Activated CD8-positive, alpha-beta T cell treated with anti-CD3 and anti-CD28 coated beads for 36 hours (primary cell): ENCODE measurements at places on chromosomes 3 and 15. TPM values are rescaled to one million over a fixed set of nuclear protein-coding genes. Genes with fewer than 3 reads are reported as not detected.
A peak's percentile ranks its signal among the peaks of the same experiment; 100 is the strongest.

GRCh38 chr3:30693470-30694120 lies 87.2 kb downstream of the TGFBR2 start:
- H3K4me3 ChIP-seq, result no peak overlapping the region
- peaks cover 80% of the 10 kb centered on the region for H3K36me3 ChIP-seq
- peak; percentile 55 for DNase-seq
- H3K27ac ChIP-seq, result peak overlapping the region; percentile 82
- H3K4me1 ChIP-seq, result peaks cover 76% of the 10 kb centered on the region

DNA sequence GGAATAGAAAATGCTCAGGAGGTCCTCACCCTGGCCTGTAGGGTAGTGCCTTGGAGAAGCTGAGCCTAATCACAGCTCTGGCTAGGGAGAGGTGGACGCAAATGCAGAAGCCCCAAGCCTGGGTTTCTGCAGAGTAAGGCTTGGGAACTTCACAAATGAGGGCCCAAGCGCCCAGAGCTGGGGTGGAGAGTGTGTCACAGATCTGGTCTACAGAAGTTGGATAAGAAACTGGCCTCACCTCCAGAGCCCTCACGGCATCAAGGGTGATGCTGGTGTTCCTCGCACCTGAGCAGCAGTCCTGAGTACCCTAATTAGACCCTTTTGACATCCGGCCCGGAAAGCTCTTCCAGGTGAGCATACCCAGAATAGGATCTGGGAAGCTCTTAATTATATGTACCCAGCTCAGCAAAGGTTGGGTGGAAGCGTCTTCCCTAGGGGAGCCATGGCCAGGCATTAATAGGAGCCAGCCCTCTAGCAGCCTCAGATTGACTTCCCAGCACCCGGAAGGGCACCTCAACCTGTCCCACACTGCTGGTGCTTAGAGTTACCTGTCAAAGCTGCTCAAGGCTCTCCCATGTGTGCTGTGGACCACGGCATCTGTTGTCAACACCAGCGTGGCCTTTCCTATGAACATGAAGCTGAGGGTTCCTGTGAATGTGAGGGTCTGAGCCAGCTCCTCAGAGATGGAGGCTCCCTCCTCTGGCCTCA lies 31.8 kb downstream of the RBM5 start:
- no peak overlapping the region for H3K27ac ChIP-seq
- H3K4me3 ChIP-seq, result no peak overlapping the region
- H3K4me1 ChIP-seq, result no peaks in the 10 kb centered on the region
- no peak for DNase-seq
- no peaks in the 10 kb centered on the region for H3K27me3 ChIP-seq
- H3K36me3 ChIP-seq, result peaks cover 30% of the 10 kb centered on the region

DNA sequence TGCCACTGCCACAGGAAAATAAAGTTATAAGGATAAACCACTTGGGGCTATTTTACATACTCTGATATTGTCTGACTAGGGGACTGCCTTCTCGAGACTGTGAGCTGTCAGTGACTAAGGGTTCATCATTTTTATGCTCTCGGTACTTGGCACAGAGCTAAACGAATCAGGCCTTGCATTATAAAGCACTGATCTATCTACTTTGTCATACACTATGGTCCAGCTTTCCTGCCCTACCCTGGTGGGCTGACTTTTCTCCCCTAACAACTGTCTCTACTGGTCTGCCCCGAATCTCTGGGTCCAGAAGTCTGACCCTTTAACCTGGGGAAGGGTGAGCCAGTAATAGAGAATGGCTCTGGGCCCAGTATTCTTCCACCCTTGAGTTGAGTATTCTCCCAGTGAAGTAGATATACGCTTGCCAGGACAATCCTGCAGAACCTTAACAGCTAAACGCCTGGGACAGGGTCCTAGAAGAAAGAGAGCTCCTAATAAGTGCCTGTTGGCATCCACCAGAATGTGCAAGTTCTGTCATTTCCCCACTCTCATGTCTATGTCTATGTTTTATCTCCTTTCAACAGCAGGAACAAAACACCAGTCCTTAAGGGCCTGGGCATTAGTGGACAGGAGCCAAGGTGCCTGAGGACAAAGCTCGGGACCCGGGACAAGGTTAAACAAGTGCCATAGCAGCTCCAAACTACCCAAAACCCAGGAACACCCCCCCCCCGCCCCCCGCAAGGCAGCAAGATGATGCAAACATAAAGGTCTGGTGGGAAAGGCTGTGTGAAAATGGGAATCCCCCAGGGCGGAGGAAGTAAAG lies 1.2 kb downstream of the LARP6 start:
- H3K4me1 ChIP-seq, result peaks cover 6% of the 10 kb centered on the region
- peaks cover 42% of the 10 kb centered on the region for H3K27me3 ChIP-seq
- H3K4me3 ChIP-seq, result peak overlapping the region; percentile 43

DNA sequence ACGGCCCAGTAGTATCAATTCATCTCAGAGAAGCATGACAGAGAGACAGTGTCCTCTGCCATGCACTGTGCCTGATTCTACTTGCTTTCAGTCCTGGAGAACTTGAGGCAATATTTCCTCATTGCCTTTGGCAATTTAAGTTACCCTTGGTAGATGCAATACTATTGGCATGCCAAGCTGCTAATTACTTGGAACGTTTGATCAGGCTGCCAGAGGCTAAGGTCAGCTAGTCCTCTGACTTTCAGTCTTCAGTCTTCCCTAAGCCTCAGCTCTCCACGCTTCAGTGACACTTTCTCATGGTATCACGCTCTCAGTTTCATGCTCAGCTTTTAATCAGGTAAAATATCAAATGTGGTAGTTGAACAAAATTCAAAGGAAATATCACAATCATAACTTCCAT lies 13.1 kb upstream of the OSBPL11 start:
- no peak overlapping the region for H3K4me3 ChIP-seq
- no peaks in the 10 kb centered on the region for H3K4me1 ChIP-seq
- H3K27me3 ChIP-seq, result no peaks in the 10 kb centered on the region
- no peaks in the 10 kb centered on the region for H3K36me3 ChIP-seq

DNA sequence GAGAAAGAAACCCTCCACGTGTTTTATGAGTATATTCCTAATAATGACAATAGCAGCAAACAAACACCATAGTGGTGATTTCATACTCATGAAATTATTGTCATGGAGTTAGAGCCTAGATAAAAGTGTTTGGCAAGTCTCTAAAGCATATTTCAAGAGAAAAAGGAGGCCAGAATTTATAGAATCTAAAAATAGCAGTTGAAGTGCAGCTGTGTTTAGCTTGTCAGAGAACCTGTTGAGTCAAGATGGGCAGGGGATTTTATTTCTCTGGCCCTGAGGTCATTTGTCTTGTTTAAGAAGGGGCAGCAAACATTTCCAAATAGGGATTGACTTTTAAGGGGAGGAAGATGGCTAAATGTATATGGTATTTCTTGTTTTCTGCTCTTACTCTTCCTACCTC lies 279.6 kb upstream of the CTDSPL start:
- no peaks in the 10 kb centered on the region for H3K4me1 ChIP-seq
- no peak overlapping the region for H3K27ac ChIP-seq
- DNase-seq, result no peak
- H3K36me3 ChIP-seq, result no peaks in the 10 kb centered on the region

- peaks cover 5% of the 10 kb centered on the region for H3K27me3 ChIP-seq
- DNase-seq, result no peak
- H3K36me3 ChIP-seq, result no peaks in the 10 kb centered on the region
- H3K27ac ChIP-seq, result no peak overlapping the region
- no peak overlapping the region for H3K4me3 ChIP-seq
Observed at GRCh38 chr15:30877070-30877469, 26.6 kb upstream of the FAN1 start.

DNA sequence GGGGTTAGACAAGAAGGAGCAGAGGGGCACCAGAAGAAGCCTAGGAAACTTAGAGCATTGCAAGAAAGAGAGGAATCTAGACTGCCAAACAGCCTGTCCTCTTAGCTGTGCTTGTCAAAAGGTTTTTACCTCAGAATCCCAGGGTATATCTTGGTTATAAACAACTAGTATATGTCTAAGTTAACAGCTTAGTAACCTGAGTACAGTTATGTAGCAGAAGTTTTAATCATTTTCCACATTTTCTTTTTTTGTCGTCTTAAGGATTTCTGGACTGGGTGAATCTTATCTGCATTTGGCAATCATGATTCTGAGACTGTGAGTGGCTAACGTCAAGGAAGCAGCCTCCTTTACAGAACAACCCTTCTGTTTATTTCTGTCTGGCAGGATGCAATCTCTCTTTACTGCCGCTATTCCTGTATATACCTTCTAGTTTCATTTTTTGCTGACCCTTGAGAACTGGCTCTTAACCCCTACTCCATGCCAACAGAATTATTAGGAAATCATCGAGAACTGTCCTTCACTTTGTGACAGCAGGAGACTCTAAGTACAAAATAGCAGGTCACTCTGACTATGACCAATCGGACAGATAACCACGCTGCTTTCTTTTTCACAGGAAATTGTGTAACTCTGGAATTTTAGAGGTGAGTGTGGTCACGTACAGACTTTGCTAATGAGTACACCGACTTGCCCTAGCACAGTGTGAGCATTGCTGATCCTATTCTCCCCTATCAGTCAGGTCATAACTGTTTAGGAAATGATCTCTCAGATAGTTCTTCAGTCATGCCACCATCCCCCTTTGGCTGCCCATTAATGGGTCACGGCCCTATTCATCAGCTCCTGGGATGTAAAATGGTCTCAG lies 3.3 kb upstream of the CP start:
- H3K27ac ChIP-seq, result peak overlapping the region; percentile 92
- H3K27me3 ChIP-seq, result peaks cover 2% of the 10 kb centered on the region
- H3K36me3 ChIP-seq, result peaks cover 2% of the 10 kb centered on the region
- peaks cover 25% of the 10 kb centered on the region for H3K4me1 ChIP-seq

DNA sequence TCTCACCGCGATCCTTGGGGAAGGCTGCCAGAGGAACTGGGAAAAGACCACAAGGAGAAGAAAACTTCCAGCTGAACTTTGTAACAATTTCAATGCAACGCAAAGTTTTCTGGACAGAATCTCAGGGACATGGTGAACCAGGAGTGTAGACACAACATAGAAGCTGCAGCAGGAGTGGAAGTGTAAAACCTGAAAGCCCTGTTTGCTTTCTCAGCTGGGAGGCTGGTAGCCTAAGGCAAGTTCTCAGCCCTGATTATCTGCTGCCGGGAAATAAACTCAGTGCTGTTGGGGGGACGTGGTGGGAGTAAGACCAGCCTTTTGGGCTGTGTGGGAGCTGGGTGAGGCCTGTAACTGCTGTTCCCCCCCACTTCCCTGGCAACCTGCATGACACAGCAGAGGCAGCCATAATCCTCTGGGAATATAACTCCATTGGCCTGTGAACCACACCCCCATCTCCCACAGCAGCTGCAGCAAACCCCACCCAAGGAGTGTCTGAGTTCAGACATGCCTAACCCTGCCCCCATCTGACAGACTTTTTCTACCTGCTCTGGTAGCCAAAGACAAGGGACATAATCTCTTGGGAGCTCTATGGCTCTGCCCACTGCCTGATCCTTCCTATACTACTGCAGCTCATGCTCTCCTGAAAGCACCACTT lies 106.7 kb downstream of the ZNF621 start:
- H3K27me3 ChIP-seq, result peaks cover 16% of the 10 kb centered on the region
- DNase-seq, result no peak
- H3K4me3 ChIP-seq, result no peak overlapping the region
- no peaks in the 10 kb centered on the region for H3K4me1 ChIP-seq

- H3K27ac ChIP-seq, result no peak overlapping the region
- H3K4me1 ChIP-seq, result no peaks in the 10 kb centered on the region
- no peak overlapping the region for H3K4me3 ChIP-seq
- DNase-seq, result peak; percentile 70
- peaks cover 9% of the 10 kb centered on the region for H3K27me3 ChIP-seq
Observed at GRCh38 chr15:82663186-82663600, 16.0 kb upstream of the CPEB1 start.

- H3K27me3 ChIP-seq, result peaks cover 9% of the 10 kb centered on the region
- H3K4me3 ChIP-seq, result no peak overlapping the region
- H3K27ac ChIP-seq, result no peak overlapping the region
- DNase-seq, result no peak
- H3K4me1 ChIP-seq, result no peaks in the 10 kb centered on the region
- no peaks in the 10 kb centered on the region for H3K36me3 ChIP-seq
Observed at GRCh38 chr15:32743411-32744140, 25.8 kb downstream of the GREM1 start.

GRCh38 chr3:39185959-39186691 lies 6.3 kb downstream of the XIRP1 start:
- no peak overlapping the region for H3K27ac ChIP-seq
- H3K4me1 ChIP-seq, result peaks cover 16% of the 10 kb centered on the region
- DNase-seq, result no peak
- no peak overlapping the region for H3K4me3 ChIP-seq
- H3K36me3 ChIP-seq, result no peaks in the 10 kb centered on the region

GRCh38 chr3:106120356-106120755 lies 251.5 kb upstream of the CBLB start:
- H3K36me3 ChIP-seq, result peaks cover 3% of the 10 kb centered on the region
- H3K27me3 ChIP-seq, result no peaks in the 10 kb centered on the region
- H3K4me3 ChIP-seq, result no peak overlapping the region
- H3K27ac ChIP-seq, result peak overlapping the region; percentile 60
- no peak for DNase-seq

DNA sequence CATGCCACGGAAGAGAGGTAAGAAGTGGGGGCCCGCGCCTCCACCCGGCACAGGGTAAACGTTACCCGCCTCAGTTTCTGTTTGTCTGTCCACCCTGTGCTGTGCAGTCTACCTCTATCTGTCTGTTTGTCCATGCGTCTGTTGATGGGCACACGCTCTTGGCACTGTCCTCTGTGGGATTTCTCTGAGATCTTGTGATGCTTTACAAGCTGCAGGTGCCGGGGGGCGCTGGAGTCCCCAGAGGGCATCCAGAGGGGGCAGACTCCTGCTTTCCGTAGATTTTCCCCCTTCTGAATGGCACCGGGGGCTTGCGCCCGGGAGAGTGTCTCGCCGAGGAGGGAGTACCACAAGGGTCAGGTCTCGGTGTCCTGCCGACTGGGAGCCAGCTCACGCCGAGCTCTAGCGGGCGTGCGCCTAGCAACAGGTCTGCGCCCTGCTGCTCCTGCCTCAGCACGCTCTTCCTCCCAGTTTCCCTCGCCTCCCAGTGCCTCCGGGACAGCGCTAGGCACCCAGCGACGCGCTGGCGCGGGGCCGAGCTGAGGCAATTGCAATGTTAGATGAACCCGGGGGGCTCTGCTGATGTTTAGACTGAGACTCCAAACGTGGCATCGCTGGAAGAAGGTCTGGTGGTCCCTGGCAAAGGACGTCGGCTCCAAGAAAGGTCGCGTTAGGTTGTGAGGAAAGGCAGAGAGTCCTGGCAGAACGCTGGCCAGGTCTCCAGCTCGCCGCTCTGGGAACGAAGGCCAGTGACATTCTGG lies 667 bp downstream of the CEMIP start:
- DNase-seq, result no peak
- H3K36me3 ChIP-seq, result no peaks in the 10 kb centered on the region
- H3K4me3 ChIP-seq, result no peak overlapping the region

DNA sequence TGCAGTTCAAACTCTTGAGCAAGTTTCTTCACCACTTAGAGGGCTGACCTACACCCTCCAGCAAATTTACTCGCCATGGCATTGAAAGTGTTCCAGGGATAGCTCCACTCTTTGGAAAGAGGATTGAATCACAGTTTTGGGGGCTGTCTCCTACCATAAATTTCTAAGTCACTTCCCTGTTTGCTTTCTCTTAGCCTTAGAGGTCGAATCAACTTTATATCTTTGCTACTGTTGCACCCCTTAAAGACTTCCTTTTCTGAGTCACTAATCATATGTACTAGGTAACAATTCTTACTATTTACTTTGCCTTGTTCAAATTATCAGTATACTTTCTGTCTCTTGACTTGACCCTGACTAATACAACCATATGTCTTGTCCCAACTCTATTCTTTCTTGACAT lies 1151.8 kb upstream of the ALCAM start:
- H3K27me3 ChIP-seq, result no peaks in the 10 kb centered on the region
- DNase-seq, result no peak
- no peaks in the 10 kb centered on the region for H3K4me1 ChIP-seq
- no peak overlapping the region for H3K27ac ChIP-seq

The CPN2 gene
- not detected for total RNA-seq
